CD4-positive, alpha-beta T cell treated with Interleukin-6 for 4 hours (primary cell): ENCODE measurements at places on chromosomes 2 and 18.
A peak's percentile ranks its signal among the peaks of the same experiment; 100 is the strongest.

GRCh38 chr2:205731583-205731981 is 49.3 kb downstream of the NRP2 start:
- DNase-seq: no peak

DNA sequence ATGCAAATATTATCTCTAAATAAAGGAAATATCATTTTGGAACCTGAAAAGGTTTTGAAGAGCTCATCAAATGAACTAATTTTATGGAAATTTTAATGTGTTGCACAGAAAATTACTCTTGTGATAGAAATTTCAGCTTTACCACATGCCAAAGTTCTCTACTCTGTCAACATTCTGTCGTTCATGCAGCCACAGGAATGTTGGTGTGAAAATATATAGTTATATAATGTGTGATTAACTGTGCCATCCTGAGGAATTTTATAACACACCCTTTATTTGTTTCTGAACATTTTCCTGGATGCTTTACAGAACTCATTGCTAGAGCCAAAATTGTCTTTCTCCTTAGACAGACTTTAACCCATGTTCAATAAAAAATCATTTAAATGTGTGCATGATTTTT is 202.5 kb upstream of the SLC8A1 start:
- no peak for DNase-seq

- no peak for DNase-seq
Measured at GRCh38 chr2:8543060-8543382, 138.8 kb upstream of the ID2 start.

DNA sequence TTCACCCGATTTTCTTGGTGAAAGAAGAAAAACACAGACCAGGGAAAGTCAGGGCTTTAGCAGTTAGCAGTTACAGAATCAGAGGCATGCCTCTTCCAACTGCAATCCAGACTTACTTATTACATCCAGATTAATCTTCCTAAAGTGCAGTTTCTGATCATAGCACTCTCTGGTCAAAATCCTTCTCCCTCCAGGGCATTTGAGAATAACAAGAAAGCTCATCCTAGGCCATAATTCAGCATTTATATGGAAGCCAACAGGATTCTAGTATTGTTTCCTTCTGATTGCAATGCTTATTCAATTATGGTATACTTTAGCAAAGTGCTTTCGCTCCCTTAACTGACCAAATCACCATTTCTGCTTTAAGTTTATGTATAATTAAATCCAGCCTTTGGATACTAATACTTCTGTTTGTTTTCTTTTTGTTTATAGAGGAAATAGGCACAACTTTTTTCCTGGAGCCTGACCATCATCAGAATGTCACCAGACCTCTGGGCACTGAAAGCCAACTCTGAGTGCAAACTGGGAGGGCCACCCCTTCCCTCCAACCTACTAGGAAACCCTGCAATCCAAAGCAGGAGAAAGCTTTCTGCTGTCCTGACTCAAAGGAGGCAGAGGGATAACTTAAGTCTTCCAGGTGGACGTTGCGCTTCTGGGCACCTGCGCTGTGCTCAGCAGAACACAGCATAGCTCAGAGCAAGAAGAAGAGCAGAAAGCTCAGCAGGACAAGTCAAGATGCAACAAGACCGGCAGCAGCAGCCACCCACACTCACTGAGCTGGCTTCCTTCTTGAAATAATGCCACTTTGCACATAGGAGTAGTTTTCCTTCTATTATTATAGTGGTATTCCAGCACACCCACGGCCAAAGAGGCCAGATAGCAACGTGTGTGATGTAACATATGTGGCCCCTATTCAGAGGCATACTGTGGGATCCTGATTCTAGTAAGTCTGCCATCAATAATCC is 99.3 kb downstream of the STK39 start:
- no peak for DNase-seq

- no peak for DNase-seq
Measured at GRCh38 chr18:512957-513356, 12.5 kb upstream of the COLEC12 start.

DNA sequence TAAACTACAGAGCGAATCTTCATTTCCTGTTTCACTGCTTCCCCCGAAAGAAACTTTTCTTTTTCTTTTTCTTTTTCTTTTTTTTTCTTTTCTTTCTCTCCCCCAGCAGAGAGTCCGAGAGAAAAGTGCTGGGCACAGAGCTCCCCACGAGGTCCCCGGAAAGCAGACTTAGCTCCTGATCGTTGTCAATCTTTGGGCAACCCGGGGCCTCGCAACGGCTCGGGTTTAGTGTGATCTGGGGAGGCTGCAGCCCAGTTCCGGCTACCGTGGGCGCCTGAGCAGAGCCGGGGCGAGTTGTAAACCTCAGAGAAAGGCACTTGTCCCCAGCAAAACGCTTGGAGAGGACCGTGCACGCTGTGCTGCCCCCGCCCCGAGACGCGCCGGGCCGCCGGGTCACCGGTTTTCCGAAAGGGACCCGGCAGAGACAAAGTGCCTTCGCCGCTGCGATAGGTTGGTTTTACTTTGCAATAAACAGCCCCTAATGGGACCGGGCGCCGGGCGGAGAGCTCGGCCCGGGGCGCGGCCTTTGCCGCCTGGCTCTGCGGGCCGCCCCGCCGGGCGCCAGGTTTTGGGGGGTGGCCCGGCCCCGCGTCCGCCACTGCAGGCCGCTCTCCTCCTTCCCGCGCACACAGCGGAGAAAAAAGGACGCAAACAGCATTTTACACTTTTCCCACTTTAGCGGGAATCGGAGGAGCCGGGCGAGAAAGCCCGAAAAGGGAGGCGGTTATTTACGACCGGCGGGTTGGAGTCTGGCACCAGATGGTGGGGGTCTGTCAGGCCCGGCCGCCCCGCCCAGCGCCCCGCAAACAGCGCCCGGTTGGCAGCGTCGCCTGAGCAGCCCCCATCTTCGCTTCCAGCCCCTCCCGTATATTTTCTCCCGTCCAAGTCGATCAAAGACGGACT is 136.0 kb downstream of the INSIG2 start:
- DNase-seq: peak; percentile 45

GRCh38 chr18:33749834-33750233 is 171.8 kb downstream of the ASXL3 start:
- DNase-seq: no peak

GRCh38 chr2:45394216-45394615 is 216.9 kb downstream of the SRBD1 start:
- no peak for DNase-seq

DNA sequence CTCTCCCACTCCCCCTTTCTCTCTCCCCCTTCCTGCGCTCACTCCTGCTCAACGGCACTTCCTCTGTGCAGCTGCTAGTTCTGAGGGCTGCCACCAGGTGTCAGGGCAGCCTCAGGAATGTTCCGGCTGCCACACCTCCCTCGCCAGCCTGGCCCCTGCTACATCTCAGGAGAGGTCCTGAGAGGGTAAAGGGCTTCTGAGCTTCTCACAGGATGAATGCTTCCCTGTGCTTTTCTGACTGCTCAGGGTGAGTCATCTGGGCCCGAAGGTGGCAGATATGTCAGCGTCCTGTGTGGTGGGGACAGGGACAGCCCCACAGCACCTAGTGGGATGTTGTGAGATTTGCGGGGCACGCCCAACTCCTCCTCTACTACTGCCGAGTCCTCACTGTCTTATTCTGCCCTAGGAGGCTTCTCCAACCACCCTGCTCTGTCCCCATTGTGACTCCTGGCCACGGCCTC is 49.0 kb downstream of the PLEKHB2 start:
- DNase-seq: peak; percentile 69

- DNase-seq: no peak
Measured at GRCh38 chr18:6294148-6294784, 120.4 kb downstream of the L3MBTL4 start.

GRCh38 chr2:146241023-146241422 is 1603.8 kb upstream of the ACVR2A start:
- DNase-seq: no peak

DNA sequence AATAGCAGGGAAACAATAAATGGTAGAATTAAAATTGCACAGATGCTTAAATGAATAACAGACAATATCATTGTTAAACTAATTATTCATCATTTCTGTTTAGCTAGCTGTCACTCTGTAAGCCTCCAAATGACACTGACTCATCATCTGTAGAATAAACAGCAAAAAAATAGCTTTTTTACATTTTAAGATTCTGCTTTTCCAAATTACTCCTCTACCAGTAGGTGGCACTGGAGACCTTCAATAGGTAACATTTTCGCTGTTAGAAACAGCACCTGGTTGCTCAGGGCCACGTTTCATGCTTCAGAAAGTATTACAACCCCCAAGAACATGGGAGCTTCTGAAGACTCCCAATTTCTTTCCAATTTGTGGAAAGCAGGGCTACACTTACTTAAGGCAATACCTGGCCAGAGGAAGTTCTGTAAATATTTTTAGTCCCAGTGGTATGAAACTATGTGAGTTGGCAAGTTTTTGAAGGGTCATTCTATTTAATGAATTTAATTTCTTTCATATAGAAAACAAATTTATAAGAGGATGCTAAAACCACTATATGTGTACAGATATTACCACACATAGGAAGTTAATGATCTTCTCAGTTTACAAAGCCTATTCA is 45.4 kb downstream of the TTN start:
- peak; percentile 24 for DNase-seq

GRCh38 chr18:23403310-23403709 is 49.8 kb upstream of the RIOK3 start:
- DNase-seq: no peak

GRCh38 chr18:2391470-2391869 is 179.8 kb downstream of the METTL4 start:
- DNase-seq: no peak
